Tracheal epithelial cell (primary cell): ENCODE measurements at places on chromosomes 3 and 15. TPM values are rescaled to one million over a fixed set of nuclear protein-coding genes. Genes with fewer than 3 reads are reported as not detected.

The EXD1 gene
- total RNA-seq = 0.21 and 0.72 TPM in 2 replicates

The TEX55 gene
- not detected in 2 replicates for total RNA-seq

The FOXL2 gene
- total RNA-seq = 0.24 TPM in 1 of 2 replicates, not detected in the other

The RLBP1 gene
- total RNA-seq = 0.96 TPM in 1 of 2 replicates, not detected in the other

The NME9 gene
- total RNA-seq = not detected in 2 replicates

The XXYLT1 gene
- 12.3 and 16.4 TPM in 2 replicates for total RNA-seq

The TUBGCP5 gene
- 16.4 and 19.8 TPM in 2 replicates for total RNA-seq

The SAMD7 gene
- total RNA-seq = not detected in 2 replicates

The LINGO1 gene
- total RNA-seq = not detected in 2 replicates

The P2RY14 gene
- total RNA-seq = under 0.01 TPM in 1 of 2 replicates, not detected in the other

The FES gene
- 3.2 and 7.0 TPM in 2 replicates for total RNA-seq

The TMC3 gene
- not detected in 2 replicates for total RNA-seq

The ANKUB1 gene
- total RNA-seq = 1.3 and 1.4 TPM in 2 replicates

The BDH1 gene
- total RNA-seq = 15.7 and 16.0 TPM in 2 replicates

The LIPH gene
- total RNA-seq = 1.7 and 3.9 TPM in 2 replicates

The SH2D7 gene
- total RNA-seq = not detected in 2 replicates

The MINDY2 gene
- 21.2 and 24.3 TPM in 2 replicates for total RNA-seq

The SCAMP5 gene
- 0.72 and 1.9 TPM in 2 replicates for total RNA-seq

The CEMIP gene
- total RNA-seq = 0.72 and 0.85 TPM in 2 replicates

The PLAAT1 gene
- 0.85 and 1.2 TPM in 2 replicates for total RNA-seq

The TRAIP gene
- 0.64 and 4.1 TPM in 2 replicates for total RNA-seq

The REC114 gene
- total RNA-seq = not detected in 2 replicates

The MAGI1 gene
- total RNA-seq = 5.3 and 7.5 TPM in 2 replicates

The ZNF385D gene
- 0.72 TPM in 1 of 2 replicates, not detected in the other for total RNA-seq

The SEMA3B gene
- 8.2 and 15.6 TPM in 2 replicates for total RNA-seq

The NPAP1 gene
- under 0.01 TPM in 1 of 2 replicates, not detected in the other for total RNA-seq

The GOLGA8B gene
- total RNA-seq = 26.0 and 35.8 TPM in 2 replicates

The CCNB2 gene
- 2.6 and 6.3 TPM in 2 replicates for total RNA-seq

The CCDC39 gene
- not detected in 2 replicates for total RNA-seq

The HDGFL3 gene
- 52.2 and 52.8 TPM in 2 replicates for total RNA-seq
